Muscle of arm (tissue), 14 donors: ENCODE measurements at places on chromosomes 1 and 21.

- no peak for DNase-seq
Observed at GRCh38 chr1:200895801-200896530, 1.3 kb downstream of the INAVA start.

- no peak for DNase-seq
Observed at GRCh38 chr1:229167318-229167717, 103.6 kb upstream of the RAB4A start.

- DNase-seq = no peak
Observed at GRCh38 chr1:201094832-201095231, 17.4 kb downstream of the CACNA1S start.

DNA sequence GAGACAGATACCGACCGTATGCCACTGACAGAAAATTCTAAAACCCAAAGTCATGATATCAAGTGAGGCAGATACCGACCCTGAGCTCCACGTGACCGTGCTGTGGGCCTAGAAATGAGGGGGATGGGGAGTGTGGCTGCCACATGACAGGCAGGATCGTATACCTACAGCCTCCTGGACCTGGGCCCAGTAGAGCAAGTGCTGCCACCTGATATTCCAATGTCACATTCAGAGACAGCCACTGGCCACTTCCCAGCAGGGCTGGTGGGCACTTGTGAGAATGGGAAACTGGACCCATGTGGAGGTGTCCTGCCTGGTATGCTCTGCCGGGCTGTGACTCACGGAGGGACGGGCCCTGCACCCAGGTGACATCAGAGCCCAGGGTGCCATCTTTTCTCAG is 44.6 kb upstream of the CLDN14 start:
- no peak for DNase-seq

DNA sequence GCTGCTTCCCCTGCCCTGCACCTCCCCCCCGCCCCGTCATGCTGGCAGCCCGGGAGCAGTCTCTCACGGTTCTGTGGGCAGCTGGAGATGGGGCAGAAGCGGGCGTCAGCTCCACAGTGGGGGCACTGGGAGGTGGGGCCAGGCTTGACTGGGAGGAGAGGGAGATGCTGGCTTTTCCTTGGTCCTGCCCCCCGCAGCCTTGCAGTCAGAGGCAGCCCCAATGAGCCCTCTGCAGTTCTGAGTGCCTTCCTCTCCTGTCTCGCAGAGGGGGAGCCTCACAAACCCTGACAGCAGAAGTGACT is 21.7 kb downstream of the ARHGEF10L start:
- no peak for DNase-seq
